ENCODE measurements at places on chromosomes 6 and 20. TPM values are rescaled to one million over a fixed set of nuclear protein-coding genes. Genes with fewer than 3 reads are reported as not detected.

- DNase-seq, result no peak
These were observed 89.1 kb upstream of the CLDN20 start for GRCh38 chr6:155174576-155175211.

DNA sequence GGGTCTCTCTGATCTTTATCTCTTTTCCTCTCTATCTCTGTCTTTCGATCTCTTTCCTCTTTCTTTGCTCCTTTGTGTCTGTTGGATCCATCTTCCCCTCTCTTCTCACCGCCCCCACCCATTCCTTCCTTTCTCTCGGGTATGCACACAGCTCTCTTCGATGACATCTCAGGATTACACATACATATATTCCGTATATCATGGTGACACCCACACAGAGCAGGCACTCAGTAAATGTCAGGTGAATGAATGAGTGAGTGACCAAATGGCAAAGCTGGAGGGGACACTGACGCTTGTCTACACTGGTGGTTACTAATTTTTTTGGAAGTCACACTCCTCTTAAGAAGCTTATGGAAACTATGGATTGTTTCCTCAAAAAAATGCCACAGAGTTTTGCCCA, 9.9 kb downstream of the VSTM2L start:
- no peak for DNase-seq

ZBTB9 gene
- 6.1 TPM for total RNA-seq

GRCh38 chr6:38160831-38161230, 341.3 kb downstream of the ZFAND3 start:
- no peak for DNase-seq

DNA sequence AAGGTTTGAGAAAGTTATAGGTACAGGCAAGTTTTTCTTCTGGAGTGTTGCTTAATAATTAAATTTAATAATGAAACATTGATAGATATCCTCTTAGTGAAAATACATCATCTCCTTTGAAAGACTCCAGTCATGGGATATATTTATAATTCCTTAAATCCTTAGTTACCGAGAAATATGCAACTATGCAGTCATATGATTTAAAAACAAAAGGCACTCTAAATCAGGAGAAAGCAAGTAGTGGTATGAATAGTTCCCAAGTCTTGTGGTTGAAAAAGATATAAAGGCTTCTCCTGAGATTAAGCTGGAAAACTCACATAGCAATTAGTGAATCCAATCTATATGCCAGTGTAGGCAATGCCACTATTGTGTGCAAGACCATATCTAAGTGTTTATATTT, 475.4 kb downstream of the EYS start:
- no peak for DNase-seq

- no peak for DNase-seq
These were observed 282.7 kb upstream of the PRDM1 start for GRCh38 chr6:105803442-105803841.

CDH22 gene
- total RNA-seq, result not detected

DNA sequence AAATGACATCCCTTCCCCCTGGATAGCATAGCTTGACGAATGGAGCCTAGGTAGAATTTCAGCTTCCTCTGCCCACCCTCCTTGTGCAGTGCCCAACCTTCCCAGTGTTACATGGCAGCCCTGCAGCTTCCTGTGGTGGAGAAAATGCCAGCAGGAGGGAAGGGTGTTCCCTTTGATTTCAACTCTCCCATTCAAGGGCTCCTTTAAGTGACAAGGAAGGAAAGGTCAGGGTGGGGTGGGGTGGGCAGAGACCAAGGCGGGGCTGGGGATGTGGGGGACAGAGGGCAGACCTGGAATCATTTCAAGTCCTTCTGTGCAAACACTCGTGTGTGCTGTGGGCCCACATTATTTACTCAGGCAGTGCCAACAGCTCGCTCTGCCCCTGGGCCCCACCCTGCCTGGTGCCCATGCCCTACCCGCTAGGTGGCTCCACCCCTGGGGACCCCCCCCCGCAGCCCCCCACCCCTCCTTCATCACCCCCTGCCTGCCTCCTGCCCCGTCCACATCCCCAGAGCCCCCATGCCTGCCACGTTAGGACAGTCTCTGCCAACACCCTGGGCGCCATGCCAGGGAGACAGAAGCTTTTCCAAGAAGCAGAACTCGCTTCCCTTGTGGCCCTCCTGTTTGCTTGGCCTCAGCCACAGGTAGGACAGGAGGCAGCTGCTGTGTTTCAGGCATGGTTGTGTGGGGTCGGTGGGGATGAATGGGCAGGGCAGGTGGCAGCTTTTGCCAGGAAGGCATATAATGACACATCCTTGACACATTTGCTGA, 9.4 kb downstream of the SPDEF start:
- DNase-seq, result no peak

GRCh38 chr20:40291493-40292135, 397.4 kb downstream of the MAFB start:
- no peak for DNase-seq

- DNase-seq, result no peak
These were observed 37.6 kb downstream of the NDUFAF5 start for GRCh38 chr20:13822459-13822858.
